Urinary bladder (tissue), 4 donors: ENCODE measurements at places on chromosomes 16 and 17. TPM values are rescaled to one million over a fixed set of nuclear protein-coding genes. Genes with fewer than 3 reads are reported as not detected.

- DNase-seq: no peak
Observed at GRCh38 chr16:57882792-57883191, 80.5 kb upstream of the KIFC3 start.

DNA sequence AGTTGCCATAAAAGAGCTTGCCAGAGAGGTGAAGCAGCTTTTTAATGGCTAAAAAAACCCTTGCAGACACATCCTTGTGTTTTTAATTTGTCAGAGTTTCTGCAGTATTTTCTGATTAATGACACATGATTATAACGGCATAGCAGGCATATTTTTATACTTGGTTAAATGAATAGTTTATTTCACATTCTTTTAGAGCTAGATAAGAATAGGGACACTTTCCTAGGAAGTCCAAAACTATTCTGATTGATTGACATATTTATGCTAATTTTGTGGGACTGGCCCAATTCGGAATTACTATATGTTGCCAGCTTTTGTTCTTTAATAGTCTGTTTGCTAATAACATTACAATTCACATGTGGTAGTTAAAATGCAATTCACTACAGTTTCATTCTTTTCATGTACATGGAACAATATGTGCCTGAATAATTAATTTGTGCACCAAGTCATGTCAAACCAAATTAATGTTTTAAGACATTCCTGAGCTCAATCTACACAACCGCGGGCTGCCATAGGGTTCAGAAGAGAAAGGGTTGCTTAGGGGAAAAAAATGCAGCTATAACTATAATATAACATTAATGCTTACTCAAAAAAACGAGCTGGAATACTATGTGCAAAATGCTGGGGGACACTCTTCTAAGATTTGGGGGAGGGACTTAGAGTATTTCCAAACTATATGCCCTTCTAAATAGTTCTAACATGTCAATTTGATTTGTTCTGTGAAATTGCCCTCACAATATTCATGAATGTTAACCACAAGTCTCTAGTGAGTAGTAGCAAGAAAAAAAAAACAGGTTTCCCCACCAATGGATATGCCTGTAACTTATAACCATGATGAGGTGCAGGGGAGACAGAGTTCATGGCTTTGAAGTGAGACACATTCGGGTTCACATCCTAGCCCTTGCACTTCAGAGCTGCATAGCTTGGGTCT is 305.4 kb downstream of the CEP112 start:
- no peak for DNase-seq

DNA sequence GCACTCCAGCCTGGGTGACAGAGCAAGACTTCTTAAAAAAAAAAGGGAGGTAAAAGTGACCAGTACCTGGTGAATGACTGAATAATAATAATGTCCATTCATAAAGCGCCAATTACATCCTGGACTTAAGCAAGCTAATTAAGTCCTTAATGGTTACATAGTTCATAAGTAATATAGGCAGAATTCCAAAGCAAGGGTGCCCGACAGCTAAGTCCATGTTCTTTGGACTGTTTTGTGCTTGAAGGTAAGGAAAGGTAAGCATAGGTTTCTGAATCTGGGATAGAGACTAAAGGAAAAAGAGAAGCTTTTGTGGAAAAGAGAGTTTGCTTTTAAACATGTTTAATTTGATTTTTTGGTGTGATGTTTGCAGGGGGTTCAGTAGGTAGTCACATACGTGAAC is 9.8 kb downstream of the POLR2A start:
- DNase-seq: no peak

DNA sequence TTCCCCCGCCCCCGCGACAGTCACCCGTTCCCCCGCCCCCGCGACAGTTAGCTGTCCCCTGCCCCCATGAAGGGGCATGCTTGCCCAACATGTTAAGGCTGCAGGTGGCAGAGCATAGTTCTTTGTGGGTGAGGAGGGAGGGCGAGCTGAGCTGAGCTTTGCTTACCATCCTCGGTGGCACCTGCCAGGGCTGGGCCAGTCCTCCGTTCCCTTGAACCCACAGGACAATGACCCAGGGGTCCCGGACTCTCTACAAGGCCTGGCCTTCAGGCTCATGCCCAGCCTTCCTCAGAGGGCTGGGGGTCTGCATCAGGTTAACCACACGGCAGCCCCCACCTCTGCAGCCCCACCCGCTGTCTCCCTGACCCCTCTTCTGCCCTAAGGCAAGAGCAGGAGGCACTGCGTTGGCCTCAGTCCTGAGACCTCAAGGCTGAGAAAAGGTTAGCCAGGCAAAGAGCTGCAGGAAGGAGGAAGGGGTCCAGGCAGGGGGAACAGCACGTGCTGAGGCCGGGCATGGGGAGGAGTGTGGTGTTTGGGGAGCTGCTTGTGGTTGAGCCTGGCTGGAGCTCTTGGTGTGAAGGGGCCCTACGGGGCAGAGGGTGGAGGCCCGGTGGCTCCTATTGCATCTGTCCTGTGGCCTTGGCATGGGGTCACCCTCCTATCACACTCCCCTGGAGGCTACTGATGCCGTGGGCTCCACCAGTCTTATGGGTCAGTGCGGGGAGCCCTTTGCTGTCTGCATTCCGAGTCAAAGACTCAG is 11.4 kb upstream of the DOC2B start:
- no peak for DNase-seq

GRCh38 chr17:32564325-32564724 is 77.5 kb downstream of the CDK5R1 start:
- no peak for DNase-seq

Gene CMTM1
- total RNA-seq: 3.1 TPM
